ENCODE measurements at places on chromosomes 1 and 21.

DNA sequence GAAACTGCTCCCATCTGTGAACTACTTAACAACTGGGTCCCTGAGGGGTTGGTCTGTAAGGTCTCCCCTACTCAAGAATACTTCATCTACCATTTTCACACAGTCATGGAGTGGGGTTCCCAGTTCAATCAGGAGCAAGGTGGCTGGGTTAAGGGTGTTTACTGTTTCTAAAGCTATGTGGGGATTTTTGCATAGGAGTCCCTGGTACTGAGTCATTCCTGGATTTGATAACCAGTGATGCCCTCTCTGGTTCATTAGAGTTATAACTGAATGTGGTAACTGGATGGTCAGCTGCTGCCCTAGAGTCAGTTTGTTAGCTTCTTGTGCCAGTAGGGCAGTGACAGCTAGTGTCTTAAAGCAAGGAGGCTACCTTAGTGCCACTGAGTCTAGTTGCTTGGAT is 29.4 kb upstream of the KCNJ15 start:
- no peak for DNase-seq

DNA sequence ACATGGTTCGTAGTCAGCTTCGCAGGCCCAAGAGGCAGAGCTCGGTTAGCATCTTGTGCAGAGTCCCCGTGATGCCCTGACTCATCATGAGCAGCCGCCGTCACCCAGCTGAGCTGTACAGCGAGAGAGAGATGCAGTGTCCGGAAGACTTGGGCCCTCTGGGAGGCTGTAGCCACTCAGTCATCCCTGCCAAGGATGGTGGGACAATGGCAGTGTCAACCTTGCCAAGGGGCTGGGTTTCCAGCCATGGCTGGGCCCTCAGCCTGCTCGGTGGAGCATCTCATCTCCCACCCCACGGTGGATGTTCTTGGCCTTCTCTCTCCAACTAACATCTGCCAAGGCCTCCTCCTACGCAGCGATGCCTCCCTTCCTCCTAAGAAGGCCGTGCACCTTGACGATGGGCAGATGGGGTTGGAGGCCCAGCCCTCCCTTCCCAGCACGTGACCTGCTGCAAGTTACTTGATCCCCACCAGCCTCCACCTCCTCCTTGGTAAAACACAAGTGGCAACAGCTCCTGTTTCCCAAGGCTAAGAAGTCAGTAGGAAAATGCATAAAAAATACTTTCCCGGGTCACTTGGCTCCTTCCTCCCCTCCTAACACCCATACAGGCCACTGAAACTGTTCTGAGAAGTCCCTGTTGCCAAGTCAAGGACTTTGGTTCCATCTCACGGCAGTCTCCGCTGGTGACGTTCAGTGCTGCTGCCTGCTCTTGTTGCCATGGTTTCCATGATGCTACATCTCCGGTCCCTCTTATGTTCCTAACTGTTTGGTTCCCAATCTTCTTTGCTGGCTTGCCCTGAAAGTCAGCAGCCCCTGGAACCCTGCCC is 384.7 kb upstream of the VAMP3 start:
- no peak for DNase-seq

- DNase-seq, result no peak
Observed at GRCh38 chr1:70778934-70779333, 268.7 kb downstream of the PTGER3 start.

DNA sequence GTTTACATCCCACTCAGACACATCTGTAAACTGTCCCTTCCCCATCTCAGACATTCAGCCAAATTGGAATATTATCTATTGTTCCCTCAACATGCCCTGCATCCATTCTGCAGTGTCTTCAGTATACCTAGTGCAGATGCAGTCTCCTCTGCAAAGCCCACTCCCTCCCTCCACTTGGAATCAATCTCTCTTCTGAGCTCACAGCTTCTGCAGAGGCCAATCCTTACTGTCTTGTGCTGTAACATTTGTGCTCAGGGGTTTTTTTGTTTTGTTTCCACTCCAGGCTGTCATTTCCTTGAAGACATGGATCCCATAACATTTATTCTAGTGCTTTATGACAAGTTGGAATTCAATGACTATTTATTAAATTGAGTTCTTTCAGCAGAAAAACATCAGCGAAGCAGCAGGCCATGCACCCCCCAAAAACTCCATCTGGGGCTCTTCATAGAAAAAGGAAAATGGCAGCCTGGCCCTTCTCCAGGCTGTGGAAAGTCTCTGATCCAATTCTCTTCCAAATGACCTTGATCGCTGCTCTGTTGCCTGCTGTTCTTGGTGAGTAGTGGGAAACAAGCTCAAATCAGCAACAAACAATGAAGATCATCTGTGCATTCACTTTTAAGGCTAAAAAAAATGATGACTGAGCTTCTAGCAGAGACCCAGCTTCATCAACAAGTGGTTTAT is 8.7 kb downstream of the C4BPA start:
- no peak for DNase-seq

GRCh38 chr21:32336711-32337110 is 38.1 kb downstream of the MRAP start:
- DNase-seq, result no peak

DNA sequence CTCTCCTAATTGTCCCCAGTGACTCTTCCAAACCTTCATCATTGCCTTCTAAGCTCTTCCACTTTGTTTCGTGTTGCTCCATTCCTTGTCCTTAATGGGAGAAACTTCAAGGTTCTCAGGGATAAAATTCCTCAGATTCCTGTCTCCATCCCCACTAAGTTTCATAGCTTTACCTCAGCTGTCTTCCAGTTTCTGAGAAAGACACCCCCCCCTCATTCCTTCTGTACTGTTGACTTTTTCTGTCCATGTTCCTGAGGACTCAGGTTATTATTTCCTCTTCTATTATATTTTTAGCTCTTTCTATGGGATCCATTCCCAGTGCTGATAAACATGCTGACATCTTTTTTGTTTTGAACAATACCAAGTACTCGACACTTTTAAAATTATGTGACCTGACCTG is 215.3 kb upstream of the PTGFR start:
- no peak for DNase-seq

- DNase-seq, result no peak
Observed at GRCh38 chr1:166080277-166080966, 86.4 kb downstream of the FAM78B start.

All from GM04504 (cell line).